KBM-7 (cell line): ENCODE measurements at places on chromosomes 2 and 18.

DNA sequence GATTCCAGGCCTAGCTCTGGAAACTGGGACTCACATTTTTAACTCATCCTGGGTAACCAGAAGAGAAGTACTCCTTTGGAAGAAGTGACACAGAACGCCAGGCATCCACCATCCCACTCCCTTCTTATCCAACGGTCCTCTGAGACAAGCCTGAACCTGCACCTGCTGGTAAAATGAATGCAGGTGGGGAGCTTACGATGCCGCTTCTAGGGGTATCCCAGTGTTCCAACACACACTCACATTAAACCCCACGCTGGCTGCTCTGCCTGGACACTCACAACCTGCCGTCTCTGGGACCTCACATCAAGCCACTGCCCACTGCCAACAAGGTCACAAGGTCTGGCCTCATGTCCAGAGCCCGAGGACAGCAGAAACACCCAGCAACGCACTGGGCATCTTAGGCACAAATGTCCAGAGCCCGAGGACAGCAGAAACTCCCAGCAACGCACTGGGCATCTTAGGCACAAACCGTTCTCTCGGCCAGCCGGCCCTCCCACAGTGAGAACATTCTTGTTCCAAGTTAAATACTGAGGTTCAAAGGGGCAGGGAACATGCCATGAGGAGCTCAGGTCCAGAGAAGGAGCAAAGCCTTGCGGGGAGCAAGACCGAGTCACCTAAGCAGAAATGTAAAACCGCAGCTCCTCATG lies 9.9 kb downstream of the SLC66A2 start:
- no peak for DNase-seq

- DNase-seq, result peak; percentile 97
Observed at GRCh38 chr2:197198890-197199289, 111.7 kb downstream of the ANKRD44 start.

DNA sequence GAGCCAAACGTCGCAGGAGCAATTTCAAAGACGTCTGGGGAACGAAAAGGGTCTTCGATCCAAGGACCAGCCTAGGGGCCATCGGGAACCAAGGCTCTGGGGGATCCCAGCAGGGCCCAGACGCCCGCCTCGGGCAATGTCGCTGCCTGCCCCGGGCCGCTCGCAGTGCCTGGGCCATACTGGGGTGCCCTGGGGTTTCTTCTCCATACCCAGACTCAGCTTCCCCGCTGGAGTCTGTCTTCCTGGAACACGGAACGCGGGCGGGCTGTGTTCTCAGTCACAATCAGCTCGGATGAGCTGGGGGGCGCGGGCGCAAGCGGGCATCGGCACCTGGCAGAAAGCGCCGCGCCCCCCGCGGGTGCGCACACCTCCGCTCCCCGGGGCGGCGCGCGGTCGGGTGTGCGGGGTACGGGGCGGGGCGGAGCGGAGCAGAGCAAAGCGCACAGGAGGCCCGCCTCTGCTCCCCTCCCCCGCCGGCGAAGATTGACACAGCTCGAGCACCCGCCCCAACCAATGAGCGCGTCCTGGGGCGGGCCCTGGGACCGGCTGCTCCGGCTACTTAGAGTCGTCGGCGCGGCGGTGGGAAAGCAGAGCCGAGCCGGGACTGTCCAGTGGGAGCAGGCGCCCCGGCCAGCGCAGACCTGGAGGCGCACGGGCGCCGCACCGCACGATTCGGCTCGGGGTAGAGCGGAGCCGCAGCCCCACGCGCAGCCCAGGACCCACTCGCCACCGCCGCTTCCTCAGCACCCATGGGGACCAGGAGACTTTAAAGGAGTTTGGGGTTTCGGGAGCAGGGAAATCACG lies at the start of gene LRATD1:
Gene LRATD1, plus strand, starts transcription at position 585 of the 804 bp plus-strand sequence. CDS start 1,263 bp downstream, outside the sequence.
- DNase-seq, result no peak

GRCh38 chr2:68837861-68838341 lies 33.3 kb downstream of the BMP10 start:
- DNase-seq, result no peak

GRCh38 chr2:69141061-69141460 lies 128.1 kb downstream of the ANTXR1 start:
- no peak for DNase-seq

DNA sequence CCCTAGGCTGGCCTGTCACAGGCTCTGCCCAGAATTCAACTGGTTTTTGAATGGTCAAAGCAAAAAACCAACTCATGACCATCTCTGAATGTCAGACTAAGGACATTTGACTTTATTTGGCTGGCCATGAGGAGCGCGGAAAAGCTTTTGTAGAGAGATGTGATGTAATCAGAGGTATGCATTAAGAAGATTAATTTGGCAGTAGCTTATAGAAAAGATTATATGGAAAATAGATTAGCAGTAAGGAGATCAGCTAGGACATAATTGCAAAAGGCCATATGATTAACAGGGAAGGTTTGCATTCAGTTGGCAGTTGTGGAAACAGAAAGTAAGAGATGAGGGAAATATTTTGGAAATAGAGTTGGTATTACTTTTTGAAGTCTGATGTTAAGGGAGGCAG lies 12.3 kb upstream of the TTR start:
- DNase-seq, result no peak

DNA sequence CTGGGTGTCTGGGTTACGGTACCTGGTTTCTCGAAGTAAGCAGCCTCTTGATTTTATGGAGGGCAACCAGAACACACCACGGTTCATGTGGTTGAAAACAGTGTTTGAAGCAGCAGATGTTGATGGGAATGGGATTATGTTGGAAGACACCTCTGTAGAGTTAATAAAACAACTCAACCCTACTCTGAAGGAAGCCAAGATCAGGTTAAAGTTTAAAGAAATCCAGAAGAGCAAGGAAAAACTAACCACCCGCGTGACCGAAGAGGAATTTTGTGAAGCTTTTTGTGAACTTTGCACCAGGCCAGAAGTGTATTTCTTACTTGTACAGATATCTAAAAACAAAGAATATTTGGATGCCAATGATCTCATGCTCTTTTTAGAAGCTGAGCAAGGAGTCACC lies 279.8 kb downstream of the PLCL1 start:
- no peak for DNase-seq
